ENCODE measurements at places on chromosomes 7 and 10.

- DNase-seq, result no peak
Observed at GRCh38 chr10:89580243-89580642, 44.8 kb upstream of the SLC16A12 start.

- no peak for DNase-seq
Observed at GRCh38 chr7:158740013-158740656, 35.5 kb upstream of the NCAPG2 start.

GRCh38 chr7:80581486-80582260 lies 56.8 kb upstream of the CD36 start:
- DNase-seq, result no peak

- DNase-seq, result no peak
Observed at GRCh38 chr10:42790835-42791234, 8.2 kb downstream of the BMS1 start.

GRCh38 chr7:137881607-137882260 lies 35.0 kb upstream of the DGKI start:
- no peak for DNase-seq

DNA sequence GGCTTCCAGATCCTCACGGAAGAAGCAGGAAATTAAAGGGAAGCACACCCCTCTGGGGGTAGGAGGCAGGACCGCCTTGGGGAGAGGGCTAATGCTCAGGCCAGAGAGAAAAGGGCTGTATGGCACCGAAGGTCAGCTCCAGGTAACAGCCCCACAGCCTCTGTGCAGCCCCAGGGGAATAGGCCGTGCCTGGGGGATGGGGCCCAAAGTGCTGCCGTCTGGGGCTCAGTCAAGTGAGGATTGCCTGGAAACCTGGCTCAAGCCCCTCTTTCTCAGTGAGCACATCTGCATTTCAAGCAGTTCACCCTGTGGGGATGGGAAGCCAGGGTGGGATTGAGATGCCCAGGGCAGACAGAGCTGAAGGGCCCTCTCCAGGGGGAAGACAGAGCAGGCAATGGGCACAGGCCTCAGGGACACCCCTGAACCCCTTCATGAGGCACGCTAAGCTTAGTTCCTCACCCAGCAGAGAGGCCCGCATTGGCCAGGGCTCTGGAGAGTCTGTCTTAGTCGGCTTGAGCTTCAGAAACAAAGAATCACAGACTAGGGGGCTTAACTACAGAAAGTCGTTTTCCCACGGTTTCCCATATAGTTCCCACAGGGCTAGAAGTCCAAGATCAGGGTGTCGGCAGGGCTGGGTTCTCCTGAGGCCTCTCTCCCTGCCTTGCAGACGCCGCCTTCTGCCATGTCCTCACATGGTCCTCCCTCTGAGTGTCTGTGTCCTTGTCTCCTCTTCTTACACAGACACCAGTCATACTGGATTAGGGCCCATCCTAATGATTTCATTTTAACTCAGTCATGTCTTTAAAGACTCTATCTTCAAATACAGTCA lies 118.2 kb downstream of the PTPN20 start:
- DNase-seq, result no peak

GRCh38 chr10:32979041-32979440 lies 21.0 kb upstream of the ITGB1 start:
- no peak for DNase-seq

- no peak for DNase-seq
Observed at GRCh38 chr10:127243490-127244272, 47.3 kb upstream of the INSYN2A start.

DNA sequence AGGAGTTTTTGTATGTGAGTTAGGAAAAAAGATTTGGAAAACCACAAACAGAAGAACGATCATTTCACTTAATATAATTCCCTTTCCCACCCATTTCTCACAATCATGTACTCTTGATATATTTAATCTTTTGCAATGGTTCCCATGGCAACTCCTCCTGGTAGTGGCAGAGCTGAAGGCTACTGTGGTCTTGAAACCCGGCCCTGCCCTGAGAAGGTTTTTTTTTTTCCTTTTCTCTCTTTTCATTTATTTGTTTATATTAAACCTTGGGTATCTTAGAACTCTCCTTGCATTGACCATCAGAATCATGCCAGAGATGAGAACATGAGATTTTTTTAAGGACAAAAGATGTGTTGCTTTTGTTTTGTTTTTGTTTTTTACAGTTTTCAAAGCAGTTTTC lies 566.1 kb upstream of the NRP1 start:
- DNase-seq, result no peak

Data from retina (tissue), 1 donor.